Stimulated activated CD8-positive, alpha-beta memory T cell treated with anti-CD3 and anti-CD28 coated beads, Interleukin-2, amount 100 ng/mL, for 1 hour (primary cell): ENCODE measurements at places on chromosomes 12 and 14.

DNA sequence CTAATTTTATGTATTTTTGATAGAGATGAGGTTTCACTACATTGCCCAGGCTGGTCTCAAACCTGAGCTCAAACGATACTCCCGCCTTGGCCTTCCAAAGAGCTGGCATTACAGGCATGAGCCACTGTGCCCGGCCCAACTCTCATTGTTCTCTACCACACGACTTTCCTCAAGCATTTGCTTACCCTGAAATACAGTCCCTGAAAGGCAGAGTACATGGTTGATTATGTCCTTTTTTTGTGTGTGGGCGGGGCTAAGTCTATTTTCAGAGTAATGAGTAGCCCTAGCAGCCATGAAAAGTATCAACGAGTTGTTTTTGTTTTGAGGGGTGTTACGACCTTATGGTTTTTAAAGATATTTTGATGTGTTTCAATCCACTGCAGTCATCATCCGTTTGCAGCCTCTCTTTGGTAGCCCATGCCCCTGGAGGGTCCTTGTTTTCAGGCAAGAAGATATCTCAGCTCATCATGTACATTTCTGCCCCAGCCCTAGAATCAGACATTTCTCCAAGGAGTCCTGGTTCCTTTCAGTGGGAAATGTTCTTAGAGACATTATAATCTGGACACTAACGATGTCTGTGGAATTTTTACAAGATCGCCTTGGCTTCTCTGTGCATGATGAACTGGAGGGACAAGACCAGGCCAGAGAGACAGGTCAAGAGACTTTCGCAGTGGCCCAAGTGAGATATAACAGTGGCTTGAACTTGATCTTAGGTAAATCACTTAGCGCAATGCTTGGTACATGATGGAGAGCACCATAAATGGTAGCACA lies 8.7 kb downstream of the ACACB start:
- no peak for DNase-seq

DNA sequence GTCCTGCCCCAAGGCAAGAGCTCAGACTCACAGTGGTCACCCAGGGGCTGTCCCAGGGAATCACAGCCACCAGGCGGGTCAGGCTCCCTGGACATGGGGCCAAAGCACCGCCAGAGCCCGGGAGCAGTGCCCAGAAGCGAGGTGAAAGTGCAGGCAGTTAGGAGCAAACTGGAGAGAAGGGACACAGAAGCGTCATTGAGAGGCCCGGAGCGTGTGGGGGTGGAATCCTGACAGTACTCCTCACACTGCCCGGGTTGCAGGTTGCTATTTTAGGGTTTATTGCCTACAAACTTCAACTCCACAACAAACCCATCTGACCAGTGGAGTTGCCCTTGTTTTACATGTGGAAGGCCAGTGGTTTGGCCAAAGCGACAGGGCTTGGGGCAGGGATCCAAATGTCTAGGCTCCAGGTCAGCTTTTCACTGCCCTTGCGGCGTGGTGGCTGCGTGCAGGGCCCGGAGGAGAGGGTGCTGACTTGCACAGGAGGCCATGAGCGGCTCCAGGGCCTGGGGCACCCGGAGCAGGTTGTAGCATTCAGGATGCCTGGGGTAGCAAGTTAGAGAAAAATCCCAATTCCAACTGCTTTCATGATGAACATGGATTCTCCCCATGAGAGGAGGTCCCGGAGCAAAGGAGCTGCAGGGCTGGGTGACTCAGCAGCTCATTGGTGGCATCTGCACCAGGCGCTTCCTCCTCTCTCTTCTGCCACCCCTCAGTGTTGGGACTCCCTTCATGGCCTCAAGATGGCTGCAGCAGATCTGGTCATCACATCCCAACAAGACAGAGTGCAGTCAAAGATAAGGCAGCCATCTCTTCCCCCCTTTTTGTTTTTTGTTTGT lies 112.3 kb upstream of the NCOR2 start:
- no peak for DNase-seq

GRCh38 chr12:109637348-109637747 lies 63.8 kb downstream of the MVK start:
- DNase-seq, result no peak

DNA sequence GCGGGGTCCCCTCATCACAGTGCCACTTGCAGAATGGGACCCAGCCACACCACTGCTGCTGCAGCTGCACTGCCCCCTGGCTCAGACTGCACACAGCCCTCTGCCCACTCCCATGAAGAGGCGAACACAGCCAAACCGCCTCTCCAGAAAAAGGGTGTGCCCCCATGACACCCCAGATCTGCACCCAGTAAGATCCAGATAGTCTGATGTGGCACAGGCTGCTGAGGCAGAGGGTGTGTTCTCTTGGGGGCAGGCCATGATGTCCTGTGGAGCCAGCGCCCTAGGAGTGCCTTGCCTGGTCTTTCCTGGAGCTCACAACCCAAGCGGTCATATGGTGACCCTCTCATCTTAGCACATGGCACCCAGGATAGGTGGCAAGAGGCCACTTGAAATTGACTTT lies 44.4 kb downstream of the SLC8B1 start:
- DNase-seq, result no peak

GRCh38 chr12:119227292-119227691 lies 48.6 kb downstream of the HSPB8 start:
- DNase-seq, result no peak
